ENCODE measurements at places on chromosomes 7 and 10.

- no peak for DNase-seq
Observed at GRCh38 chr7:91457208-91457607, 193.0 kb downstream of the FZD1 start.

DNA sequence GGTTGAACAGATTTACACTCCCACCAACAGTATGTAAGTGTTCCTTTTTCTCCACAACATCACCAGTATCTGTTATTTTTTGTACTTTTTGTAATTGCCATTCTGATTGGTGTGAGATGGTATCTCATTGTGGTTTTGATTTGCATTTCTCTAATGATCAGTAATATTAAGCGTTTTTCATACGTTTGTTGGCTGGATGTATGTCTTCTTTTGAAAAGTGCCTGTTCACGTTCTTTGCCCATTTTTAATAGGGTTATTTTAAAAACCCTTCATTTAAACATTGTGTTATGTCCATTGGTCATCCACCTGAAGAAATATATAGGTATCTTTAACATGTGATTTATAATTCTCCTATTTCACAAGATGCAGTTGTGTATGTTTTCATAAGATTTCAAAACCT lies 291.3 kb downstream of the SEMA3D start:
- no peak for DNase-seq

GRCh38 chr7:101754424-101755159 lies 62.8 kb upstream of the CUX1 start:
- no peak for DNase-seq

GRCh38 chr7:90622670-90623069 lies 26.5 kb downstream of the CDK14 start:
- DNase-seq = no peak

GRCh38 chr10:46547541-46548497 lies 8.6 kb downstream of the GPRIN2 start:
- DNase-seq = no peak

DNA sequence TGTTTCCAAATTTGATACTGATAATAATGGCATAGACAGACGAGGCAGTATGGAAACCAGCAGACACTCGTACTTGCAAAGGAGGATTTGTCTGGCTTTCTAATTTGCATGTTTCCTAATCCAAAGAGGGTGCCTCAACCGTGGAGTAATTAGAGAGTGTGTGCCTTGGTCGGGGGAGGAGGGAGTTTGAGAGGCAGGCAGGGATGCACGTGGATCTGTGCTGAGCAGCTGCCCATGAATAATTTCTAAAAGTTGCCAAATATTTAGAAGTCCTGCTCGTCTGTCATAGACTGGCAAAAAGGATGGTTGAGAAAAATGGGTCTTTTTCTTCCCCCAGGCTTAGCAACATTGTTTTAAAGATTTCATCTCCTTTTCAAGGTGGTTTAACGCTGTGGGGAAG lies 69.4 kb downstream of the PTPRE start:
- DNase-seq = no peak

DNA sequence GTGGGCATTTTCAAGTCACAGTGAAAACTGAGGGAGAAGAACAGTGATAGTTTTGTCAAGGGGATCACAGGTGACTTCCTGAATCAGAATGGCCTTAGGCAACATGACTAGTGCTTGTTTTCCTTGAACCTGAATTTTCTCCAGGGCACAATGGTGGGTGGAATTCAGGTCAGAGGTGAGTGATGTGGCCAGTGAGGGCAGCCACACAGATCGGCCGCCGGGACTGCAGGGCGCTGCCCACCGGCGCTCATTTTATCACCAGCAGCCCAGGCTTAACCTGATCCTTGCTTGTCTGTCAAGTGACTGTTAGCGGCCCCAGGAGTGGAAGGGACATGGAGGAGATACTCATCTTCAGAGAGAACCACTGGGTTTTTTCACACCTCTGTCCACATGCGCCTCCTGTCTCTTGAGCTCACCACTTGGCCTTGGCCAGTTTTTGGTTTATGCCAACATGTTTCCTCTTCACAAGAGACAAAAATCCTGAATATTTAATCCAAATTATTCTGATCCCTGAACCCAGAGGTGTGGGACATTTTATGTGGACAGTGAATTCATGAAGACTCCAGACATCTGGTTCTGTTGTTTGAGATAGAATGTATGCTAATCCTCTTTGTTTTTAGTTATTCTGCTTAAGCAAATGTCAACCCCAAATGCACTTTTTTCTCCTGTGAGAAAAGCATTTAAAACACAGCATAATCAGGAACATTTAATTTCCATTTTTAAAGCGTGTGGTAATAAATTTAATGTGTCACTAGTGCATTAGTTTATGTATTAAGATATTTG lies 108.7 kb downstream of the DOCK1 start:
- DNase-seq = no peak

DNA sequence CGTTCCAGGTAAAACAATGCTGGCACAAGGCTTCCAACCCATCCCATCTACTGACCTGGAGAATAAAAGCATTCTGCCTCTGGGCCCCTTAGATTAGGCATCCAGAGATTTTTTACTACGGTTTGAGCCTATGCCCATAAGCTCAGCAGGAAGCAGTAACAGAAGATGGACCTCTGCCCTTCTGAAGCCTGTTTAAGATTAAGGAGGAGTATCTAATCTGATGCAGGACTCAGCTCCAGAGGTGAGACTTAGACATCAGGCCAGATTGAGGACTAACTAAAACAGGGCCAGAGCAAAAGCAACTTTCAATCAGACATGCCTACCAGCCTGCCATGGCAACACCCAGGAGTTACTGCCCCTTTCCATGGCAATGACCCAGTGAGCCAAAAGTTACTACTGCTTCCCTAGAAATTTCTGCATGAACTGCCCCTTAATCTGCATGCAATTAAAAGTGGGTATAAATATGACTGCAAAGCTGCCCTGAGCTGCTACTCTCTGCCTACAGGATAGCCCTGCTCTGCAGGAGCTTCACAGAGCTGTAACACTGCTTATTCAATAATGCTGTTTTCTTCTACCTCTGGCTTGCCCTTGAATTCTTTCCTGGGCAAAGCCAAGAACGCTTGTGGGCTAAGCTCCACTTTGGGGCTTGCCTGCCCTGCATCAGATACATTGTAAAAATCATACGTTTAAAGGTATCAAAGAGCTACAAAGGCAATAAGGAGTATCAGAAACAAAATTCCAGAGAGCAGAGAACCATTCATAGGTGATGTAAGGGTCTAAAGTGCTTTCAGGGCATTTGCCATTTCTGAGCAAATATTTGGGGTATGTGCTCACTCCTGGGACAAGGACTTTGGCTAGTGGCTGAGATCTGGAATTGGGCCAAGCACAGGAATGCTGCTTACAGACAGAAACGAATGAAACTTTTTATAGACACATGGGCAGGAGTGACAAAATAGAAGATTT lies 25.0 kb upstream of the CNNM1 start:
- no peak for DNase-seq
